ENCODE measurements at places on chromosomes 1 and 21. TPM values are rescaled to one million over a fixed set of nuclear protein-coding genes. Genes with fewer than 3 reads are reported as not detected.

GRCh38 chr1:40944326-40944725, 35.2 kb upstream of the CTPS1 start:
- no peak for DNase-seq
- no peak overlapping the region for H3K4me3 ChIP-seq
- no peak overlapping the region for H3K27ac ChIP-seq
- no peaks in the 10 kb centered on the region for H3K36me3 ChIP-seq
- peaks cover 2% of the 10 kb centered on the region for H3K4me1 ChIP-seq

DNA sequence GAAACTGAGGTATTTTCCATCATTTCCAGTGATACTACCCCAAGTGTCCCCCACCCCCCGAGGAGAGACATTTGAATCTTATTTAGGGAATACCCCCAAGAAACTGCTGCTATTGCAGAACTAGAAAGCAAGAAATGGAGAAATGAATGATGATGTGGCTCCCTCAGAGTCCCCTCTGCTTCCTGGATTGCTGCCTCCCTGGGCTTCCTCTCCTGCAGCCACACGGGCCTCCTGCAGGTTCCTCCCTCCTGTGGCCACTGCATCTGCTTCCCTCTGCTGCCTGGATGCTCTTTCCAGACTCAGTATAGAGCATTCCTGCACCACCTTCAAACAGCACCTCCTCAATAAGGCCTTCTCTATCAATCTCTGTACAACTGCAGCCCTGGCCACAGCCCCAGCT, 69.3 kb downstream of the SLC25A24 start:
- no peaks in the 10 kb centered on the region for H3K27me3 ChIP-seq
- peaks cover 10% of the 10 kb centered on the region for H3K36me3 ChIP-seq
- no peak overlapping the region for H3K4me3 ChIP-seq

DNA sequence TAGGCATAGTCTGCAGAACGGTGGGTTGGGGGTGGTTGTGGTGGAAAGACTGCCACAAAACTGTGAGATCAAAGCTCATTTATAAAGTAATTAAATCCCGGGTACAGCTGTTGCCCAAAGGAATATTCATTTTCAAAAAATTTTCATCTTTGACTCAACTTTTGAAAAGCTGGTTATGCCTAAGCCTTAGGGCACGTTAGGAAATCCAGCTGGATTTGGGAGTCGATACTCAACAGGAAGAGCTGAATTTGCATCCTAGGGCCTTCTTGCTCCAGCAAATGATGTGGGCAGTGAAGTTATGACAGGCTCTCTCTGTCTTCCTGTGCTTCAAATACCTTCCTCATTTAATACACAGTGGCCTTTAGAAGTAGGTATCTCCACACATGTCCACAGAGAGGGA, 31.7 kb downstream of the ZP4 start:
- H3K4me1 ChIP-seq: no peaks in the 10 kb centered on the region
- H3K36me3 ChIP-seq: no peaks in the 10 kb centered on the region
- no peak overlapping the region for H3K4me3 ChIP-seq
- DNase-seq: no peak
- H3K27ac ChIP-seq: no peak overlapping the region
- H3K27me3 ChIP-seq: no peaks in the 10 kb centered on the region

- H3K4me3 ChIP-seq: no peak overlapping the region
- peaks cover 27% of the 10 kb centered on the region for H3K4me1 ChIP-seq
- H3K36me3 ChIP-seq: no peaks in the 10 kb centered on the region
- no peak for DNase-seq
- no peaks in the 10 kb centered on the region for H3K27me3 ChIP-seq
- no peak overlapping the region for H3K27ac ChIP-seq
These were observed 136.2 kb upstream of the RUNX3 start for GRCh38 chr1:25066256-25066655.

GRCh38 chr1:44347280-44347679, 7.8 kb downstream of the ERI3 start:
- H3K27ac ChIP-seq: no peak overlapping the region
- H3K4me1 ChIP-seq: peaks cover 22% of the 10 kb centered on the region
- H3K4me3 ChIP-seq: no peak overlapping the region

LORICRIN gene
- not detected for total RNA-seq
